ENCODE measurements at places on chromosomes 16 and 17.
A peak's percentile ranks its signal among the peaks of the same experiment; 100 is the strongest.

DNA sequence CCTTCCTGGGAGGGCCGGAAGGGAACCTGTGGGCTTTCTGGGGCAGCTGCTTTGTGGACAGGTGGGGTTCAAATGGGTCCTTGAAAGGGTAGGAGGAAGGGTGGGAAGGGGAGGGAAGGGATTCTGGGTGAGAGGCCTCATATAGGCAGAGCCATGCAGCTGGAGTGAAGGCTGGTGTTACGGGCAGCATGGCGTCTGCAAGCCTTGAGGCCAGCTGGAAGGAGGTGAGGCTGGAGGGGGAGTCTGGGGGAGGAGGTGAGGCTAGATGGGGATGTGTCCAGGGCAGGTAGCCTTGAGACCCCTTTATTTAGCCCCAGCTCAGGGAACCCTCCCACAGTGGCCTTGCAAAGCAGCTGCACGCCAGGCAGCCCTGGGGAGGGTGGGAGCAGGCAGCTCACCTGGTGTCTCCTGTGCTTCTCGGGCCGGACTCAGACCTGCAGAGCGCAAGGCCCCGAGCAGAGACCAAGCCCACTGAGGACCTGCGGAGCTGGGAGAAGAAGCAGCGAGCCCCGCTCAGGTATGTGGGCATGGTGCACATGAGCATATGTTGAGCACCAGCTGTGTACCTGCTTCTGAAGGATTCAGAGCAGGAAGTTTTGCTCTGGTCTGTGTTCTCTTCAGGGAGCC, 50.6 kb downstream of the SNX20 start:
- no peak for DNase-seq

- DNase-seq = no peak
These were observed 27.6 kb downstream of the TRAP1 start for GRCh38 chr16:3689731-3690130.

DNA sequence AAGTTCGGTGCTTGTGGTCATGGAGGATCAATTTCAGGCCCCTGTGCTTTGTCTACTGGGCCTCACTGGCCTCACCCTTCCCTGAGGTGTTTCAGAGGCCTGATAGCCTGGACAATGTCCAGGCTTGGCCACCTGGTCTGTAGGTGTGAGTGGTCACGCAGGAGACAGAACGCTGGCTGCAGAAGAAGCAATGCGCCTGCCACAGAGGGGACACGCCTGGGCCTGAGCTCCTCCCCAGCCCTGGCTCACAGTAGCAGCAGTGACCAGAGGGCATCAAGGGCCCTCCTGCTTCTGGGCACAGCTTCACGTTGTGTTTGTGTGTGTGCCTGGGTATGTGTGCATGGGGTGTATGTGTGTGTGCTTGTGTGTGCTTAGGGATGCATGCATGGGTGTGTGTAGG, 1.9 kb upstream of the PITPNM3 start:
- peak; percentile 67 for DNase-seq

GRCh38 chr17:14875557-14876412, 389.3 kb downstream of the PMP22 start:
- DNase-seq = no peak

GRCh38 chr16:19696328-19696727, 21.7 kb downstream of the KNOP1 start:
- peak; percentile 58 for DNase-seq

DNA sequence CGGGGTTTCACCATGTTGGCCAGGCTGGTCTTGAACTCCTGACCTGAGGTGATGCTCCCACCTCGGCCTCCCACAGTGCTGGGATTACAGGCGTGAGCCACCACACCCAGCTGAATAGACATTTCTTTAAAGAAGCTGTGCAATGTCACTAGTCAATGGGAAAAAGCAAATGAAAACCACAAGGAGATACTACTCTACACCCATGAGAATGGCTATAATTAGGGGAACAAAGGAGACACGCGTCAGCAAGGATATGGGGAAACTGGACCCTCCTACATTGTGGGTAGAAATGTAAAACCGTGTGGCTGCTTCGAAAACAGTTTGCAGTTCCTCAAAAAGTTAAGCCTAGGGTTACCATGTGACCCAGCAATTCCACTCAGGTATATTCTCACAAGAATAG, 103.4 kb downstream of the VPS53 start:
- DNase-seq = no peak

DNA sequence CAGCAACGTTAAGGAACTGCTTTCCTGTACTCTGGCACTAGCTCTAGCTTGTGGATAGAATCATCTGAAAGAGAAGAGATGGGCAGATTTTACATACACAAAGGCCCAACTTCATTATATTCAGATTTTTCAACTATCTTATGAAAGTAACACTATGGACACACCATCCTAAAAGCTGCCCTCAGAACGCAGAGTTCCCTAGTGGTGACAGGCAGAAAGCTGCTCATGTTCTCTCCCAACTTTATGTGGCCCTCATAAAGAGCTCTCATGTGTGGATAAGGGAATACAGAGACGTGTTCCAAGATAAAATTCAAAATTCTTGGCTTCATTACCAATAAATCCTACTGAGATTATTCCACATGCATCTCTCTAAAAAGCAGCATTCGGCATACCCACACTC, 1.5 kb downstream of the CFAP20 start:
- DNase-seq = peak; percentile 14

- DNase-seq = peak; percentile 20
These were observed 4.7 kb upstream of the IL17C start for GRCh38 chr16:88633684-88634140.

- peak; percentile 56 for DNase-seq
These were observed 73.0 kb downstream of the ANKRD11 start for GRCh38 chr16:89417352-89417751.

GRCh38 chr16:59540621-59541020, 806.5 kb upstream of the GOT2 start:
- DNase-seq = no peak

- DNase-seq = no peak
These were observed 7.0 kb upstream of the C1QTNF8 start for GRCh38 chr16:1102921-1103635.

- DNase-seq = no peak
These were observed 10.5 kb downstream of the CCR7 start for GRCh38 chr17:40554646-40555295.

GRCh38 chr17:41888332-41888965, 23.2 kb upstream of the KLHL11 start:
- no peak for DNase-seq

DNA sequence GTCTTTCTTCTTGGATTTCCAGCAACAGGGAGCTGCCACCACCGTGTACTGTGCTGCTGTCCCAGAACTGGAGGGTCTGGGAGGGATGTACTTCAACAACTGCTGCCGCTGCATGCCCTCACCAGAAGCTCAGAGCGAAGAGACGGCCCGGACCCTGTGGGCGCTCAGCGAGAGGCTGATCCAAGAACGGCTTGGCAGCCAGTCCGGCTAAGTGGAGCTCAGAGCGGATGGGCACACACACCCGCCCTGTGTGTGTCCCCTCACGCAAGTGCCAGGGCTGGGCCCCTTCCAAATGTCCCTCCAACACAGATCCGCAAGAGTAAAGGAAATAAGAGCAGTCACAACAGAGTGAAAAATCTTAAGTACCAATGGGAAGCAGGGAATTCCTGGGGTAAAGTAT, 389.0 kb downstream of the MAF start:
- peak; percentile 84 for DNase-seq

GRCh38 chr17:28319598-28319935, 567 bp downstream of the TMEM97 start:
- DNase-seq = peak; percentile 34

GRCh38 chr17:60303406-60304099, 88.4 kb downstream of the USP32 start:
- no peak for DNase-seq

DNA sequence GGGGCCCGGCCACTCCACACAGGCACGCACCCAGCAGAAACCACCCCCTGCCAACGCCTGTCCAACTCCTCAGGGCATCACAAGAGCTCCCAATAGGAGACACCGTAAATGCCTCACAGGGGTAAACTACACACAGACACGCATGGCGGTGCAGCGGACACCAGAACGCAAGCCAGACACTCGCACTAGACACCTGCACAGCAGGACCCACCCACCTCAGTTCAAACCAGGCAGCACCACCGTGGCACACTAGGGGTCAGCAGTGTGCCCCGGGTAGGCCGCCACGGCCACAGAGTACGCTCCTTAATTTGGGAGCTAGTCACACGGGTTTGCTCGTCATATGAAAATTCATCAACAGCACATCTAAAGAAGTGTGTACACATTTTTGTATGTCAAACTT, 3.4 kb downstream of the SLC38A10 start:
- peak; percentile 55 for DNase-seq

DNA sequence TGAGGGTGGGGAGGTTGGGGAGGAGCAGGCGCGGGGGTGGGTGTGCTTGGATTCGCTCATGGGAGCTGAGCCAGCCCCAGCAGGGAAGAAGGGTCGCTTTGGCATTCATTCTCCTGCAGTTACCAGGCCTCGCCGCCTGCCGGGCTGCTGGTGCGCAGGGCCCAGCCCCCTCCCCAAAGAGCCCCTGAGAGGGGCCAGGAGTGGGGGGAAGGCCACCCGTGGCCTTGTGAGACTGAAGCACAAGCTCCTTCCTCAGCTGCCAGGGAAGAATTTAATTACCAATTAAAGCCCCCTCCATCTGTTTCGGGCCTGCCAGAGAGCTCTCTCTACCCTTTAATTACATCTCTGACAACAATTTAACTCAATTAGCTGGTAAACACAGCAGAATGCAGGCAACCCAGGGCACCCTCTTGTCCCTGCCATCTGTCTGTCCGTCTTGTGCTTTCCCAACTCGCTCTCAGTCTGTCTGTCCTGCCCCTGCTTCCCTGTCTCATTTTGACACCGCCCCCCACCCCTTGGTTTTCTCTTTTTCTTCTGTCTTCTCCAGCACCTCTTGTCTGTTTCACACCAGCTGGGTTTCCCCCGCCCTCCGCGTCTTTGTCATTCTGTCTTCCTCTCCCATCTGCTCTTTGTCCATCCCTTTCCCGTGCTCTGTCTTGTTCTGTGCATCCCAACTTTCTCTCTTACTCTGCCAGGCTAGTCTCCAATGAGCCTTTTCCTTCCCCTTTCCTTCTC, 32.7 kb downstream of the CDK5RAP3 start:
- DNase-seq = no peak
